Stimulated activated naive B cell treated with anti-CD40 and anti-IgM and Interleukin-4, amounts not matched to agents 10 μg/mL and 1 μg/mL and 100 μg/mL, for 72 hours (primary cell): ENCODE measurements at places on chromosomes 3 and 15.

- peak; percentile 47 for DNase-seq
Measured at GRCh38 chr3:127015282-127016042, 32.5 kb downstream of the PLXNA1 start.

GRCh38 chr15:67385971-67386370 lies 131.4 kb downstream of the IQCH start:
- DNase-seq: no peak

GRCh38 chr3:147428326-147428725 lies 19.2 kb downstream of the ZIC1 start:
- DNase-seq: no peak

GRCh38 chr15:77702211-77702957 lies 69.7 kb upstream of the LINGO1 start:
- DNase-seq: no peak

DNA sequence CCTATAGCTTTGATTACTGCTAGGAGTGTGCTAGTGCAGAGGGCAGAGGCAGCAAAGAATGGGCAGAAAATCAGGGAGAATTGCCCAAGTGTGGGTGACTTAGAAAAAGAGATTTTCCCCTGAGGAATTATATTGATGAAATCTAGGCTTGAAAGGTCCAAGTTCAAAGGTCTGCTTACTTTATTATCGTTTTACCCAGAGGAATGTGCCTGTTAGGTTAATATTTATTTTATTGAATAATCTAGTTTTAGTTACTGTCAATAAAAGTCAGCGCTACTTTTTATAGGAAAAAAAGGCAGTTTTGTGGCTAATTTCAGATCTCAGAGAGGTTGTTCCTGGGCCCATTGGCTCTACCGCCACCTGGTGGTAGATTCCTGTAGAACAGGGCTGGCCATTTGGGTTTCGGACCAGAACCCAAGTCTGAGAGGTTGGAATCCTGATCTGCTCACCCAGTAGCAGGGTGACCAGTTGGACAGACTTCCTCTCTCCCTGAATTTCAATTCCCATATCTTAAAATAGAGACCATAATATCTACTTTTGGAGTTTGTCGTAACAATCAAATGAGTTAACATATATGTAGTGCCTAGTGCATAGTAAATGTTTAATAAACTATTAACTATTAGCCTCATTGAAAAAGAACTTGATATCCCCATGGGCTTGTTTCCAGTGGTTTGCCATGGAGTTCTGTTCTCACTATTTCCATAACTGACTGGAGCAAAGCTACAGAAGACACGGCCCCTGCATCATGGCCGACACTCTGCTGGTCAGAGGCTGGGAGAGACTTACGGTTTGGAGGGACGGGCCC lies 62.7 kb upstream of the ZNF148 start:
- peak; percentile 27 for DNase-seq

- DNase-seq: no peak
Measured at GRCh38 chr3:140711390-140712035, 33.6 kb downstream of the TRIM42 start.

- no peak for DNase-seq
Measured at GRCh38 chr3:101879102-101879501, 29.8 kb downstream of the NFKBIZ start.

GRCh38 chr15:72783640-72784455 lies at the start of gene ADPGK:
Gene ADPGK, minus strand, starts transcription at chr15:72783758. Its CDS starts 67 bp downstream, at chr15:72783691.
- DNase-seq: peak; percentile 94

- DNase-seq: no peak
Measured at GRCh38 chr15:92623435-92623834, 32.1 kb downstream of the FAM174B start.

DNA sequence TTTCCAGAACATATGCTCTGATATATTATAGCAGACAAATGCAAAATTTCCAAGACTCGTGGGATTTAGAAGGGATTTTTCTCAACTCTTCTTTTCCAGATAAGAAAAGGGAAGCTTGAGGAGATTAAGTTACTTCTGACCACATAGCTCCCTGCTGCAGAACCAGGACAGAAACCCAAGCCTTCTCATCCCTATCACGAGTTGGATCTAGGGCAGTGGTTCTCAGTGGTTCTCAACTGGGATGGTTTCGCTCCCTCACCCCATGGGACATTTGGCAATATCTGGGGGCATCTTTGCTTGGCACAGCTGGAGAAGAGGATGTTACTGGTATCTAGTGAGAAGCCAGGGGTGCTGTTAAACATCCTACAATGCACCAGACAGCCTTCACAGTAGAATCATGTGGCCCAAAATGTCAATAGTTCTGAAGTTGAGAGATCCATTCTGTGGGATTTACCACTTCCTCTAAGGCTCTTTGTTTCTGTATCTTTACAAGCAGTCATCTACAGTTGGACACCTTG lies 64.2 kb downstream of the LIPC start:
- no peak for DNase-seq

DNA sequence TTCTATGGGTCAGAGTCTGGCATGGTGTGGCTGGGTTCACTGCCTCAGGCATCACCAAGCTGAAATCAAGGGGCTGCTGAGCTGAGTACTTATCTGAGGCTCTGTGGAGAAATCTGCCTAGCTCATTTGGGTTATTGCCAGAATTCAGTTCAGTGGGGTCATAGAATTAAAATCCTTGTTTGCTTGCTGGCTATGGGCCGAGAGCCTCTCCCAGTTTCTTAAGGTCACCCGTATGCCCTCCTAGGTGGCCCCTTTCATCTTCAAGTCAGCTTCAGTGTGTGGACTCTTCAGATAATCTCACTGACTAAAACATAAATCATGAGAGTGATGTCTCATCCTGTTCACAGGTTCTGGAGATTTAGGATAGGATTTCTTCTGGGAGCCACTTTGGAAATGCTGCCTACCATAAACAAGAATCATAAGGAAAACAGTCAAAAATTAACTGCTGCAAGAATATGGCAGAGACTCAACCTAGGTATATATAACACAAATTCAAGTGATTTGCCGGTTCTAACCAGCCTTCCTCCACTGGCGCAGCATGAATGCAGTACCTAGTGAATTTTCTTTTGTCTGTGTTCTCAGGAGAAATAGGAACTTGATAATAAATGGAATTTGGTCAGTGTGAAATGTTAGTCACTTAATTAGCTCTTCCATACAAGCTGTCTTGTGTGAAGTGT lies 5.3 kb downstream of the CP start:
- no peak for DNase-seq

DNA sequence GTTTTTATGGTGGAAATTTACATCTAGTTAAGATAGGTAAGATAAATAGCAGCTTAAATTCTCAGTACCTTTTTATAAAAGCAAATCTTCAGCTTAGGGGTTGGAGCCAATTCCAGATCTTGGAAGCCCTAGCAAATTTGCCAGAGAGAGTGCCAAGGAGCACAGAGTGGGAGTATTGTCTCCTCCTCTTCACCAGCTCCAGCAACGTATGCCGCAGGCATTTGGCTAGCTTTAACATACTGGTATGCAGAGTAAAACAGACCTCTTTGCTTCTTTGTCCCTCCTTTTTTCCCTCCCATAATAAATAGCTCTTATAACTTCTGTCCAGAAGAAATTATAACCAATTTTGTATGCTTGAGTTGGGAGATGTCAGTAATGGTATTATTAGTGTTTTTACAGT lies 140.4 kb downstream of the DIPK2A start:
- no peak for DNase-seq

DNA sequence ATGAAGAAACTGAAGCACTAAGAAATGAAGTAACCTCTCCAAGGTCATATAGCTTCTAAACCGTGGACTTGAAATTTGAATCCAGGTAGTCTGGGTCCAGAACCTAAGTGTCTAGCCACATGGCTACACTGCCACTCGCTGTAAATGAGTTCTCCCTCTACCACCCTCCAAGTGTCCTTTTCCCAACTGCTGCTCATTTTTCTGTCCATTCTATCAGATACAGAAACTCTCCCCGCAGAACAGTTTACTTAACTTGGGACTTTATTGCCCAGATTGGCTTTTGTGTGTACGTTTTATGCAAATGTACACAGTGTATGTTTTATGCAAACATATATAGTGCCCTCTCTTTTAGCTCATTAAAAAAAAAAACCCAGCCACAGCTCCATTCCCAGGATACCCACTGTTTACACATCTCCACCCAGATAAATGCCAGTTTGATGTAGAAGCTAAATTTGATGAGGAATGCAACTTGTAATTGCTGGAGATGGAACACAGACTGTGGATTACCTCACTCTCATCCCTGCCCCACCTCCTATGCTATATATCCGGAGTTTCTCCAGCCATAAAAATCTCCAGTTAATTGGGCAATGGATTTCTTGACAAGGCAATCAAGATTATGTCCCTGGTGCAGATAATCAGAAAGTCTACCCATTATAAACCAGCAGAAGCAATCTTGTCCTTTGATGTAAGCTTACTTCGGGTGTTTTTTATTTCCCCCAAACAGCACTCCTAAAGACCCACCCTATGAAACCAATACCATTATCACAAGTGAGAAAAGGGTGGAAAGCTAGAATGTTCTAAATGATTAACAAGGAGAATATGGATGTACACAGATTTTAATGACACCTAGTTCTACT lies 42.0 kb downstream of the THBS1 start:
- no peak for DNase-seq

- DNase-seq: no peak
Measured at GRCh38 chr15:66233487-66234415, 19.8 kb downstream of the MEGF11 start.

- no peak for DNase-seq
Measured at GRCh38 chr15:60673918-60674558, 195.1 kb upstream of the ICE2 start.

GRCh38 chr3:185337231-185337816 lies 25.6 kb upstream of the MAP3K13 start:
- no peak for DNase-seq

- DNase-seq: no peak
Measured at GRCh38 chr3:43953814-43954692, 263.3 kb downstream of the ABHD5 start.

- DNase-seq: no peak
Measured at GRCh38 chr15:77179541-77179998, 108.7 kb upstream of the TSPAN3 start.

GRCh38 chr15:47003568-47003967 lies 713.7 kb upstream of the SEMA6D start:
- DNase-seq: no peak

DNA sequence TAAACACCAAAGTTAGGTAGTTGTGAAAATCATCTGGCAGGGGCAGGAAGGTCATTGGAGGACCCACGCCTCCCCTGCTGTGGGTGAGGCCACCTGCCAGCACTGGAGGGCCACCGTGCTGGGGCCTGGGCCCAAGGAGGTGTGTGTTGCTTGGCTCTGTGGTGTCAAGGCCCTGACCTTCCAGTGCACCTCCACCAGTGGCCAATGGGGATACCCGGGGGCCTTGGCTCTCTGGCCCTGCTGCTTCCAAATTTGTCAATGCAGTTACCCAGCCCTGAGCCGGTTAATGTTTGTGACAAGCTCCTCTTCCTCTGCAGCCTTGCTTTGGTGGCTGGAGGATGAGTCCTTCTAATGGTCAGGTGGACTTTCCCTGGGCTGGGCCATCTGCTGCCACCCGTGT lies 150.2 kb downstream of the KLF13 start:
- DNase-seq: no peak

- no peak for DNase-seq
Measured at GRCh38 chr15:67253549-67254237, 768 bp downstream of the AAGAB start.

DNA sequence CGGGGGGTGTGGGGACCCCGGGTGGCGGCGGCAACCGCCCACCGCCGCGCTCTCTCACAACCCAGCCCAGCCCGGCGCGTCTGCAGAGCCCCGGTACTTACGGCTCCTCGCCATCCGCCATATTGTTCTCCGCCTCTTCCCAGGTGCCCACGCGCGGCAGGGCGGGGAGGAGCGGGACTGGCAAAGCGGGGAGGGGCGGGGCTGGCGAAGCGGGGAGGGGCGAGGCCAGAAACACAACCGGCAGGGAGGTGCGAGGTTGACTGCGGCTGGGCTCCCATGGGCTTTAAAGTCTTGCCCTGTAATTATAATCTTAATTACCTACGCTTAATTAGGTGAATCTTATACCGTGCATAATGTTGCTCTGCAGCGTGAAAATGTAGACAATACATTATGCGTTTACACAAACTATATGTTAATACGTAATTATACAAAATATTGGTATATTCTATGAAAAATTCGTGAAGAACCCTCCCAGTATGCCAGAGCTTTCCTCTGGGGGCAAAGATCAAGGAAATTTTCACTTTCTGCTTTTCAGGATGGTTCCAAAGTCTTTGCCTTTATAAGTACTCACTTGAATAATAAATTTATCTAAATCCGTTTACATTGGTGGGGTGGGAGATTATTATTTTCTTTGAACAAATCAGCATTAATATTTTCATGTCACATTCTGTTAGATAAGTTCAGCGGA lies at the start of gene UBA3:
TSS of gene UBA3 (minus strand) at position 133 of the 688 bp plus-strand sequence. CDS start at position 121, 12 bp downstream.
- DNase-seq: peak; percentile 76

GRCh38 chr3:27201492-27201891 lies 167.7 kb downstream of the NEK10 start:
- no peak for DNase-seq

DNA sequence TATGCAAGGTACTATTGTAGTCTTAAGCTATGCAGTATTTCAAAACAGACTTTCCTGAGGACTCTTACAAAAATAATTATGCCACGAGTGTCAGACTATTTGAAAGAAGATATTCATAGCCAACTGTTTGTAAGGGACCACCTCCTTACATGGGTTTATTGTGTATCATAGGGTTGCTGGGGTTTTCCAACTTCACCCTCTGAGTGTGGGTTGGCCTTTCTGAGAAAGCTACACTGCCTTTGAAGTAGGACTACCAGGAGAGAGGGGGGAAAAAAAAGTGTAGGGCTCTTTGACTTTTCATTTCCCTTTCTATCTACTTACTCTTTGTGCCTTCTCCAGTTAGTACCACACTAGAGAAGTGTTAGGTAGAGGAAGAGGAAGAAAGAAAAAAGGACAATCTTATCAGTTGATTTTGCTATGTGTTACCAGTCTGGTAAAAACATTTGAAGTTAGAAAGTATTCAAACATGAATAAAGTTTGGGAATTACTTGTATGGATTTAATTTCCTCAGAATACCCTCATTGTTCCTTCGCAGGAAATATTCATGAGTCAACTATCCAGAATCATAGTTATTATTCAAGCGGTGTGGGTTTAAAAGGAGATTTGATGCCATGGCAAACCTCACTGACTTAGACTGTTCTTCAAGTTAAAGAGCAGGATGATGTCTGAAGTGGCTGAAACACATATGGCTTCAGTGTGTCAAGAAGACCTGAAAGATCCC lies 329.3 kb upstream of the THBS1 start:
- no peak for DNase-seq

GRCh38 chr3:146283781-146284445 lies 33.0 kb upstream of the PLSCR4 start:
- no peak for DNase-seq

- DNase-seq: no peak
Measured at GRCh38 chr15:94238539-94239118, 7.3 kb downstream of the MCTP2 start.
